ENCODE measurements at places on chromosomes 1 and 21.

GRCh38 chr1:205678286-205679111 lies 1.8 kb downstream of the SLC45A3 start:
- DNase-seq, result no peak

GRCh38 chr1:30714025-30714424 lies 9.4 kb downstream of the MATN1 start:
- no peak for DNase-seq

- DNase-seq, result no peak
Observed at GRCh38 chr1:9066945-9067807, 2.3 kb downstream of the SLC2A5 start.

DNA sequence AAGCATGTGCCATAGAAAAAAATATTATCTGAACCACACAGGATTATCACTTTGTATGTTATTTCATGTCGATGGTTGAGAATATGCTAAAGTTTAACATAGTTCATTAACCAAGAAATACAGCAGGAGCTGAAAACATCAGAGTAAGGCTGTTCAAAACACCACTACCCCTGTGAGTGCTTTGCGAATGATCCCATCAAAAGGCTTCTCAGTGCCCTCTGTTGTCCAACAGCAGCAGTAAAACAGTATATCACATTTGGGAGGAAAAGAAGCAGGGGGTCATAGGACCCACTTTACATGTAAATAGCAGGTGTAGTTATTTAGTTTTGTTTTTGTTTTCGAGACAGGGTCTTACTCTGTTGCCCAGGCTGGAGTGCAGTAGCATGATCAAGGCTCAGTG lies 289.4 kb upstream of the FMN2 start:
- DNase-seq, result no peak
